ENCODE measurements at places on chromosomes 12 and 14.

DNA sequence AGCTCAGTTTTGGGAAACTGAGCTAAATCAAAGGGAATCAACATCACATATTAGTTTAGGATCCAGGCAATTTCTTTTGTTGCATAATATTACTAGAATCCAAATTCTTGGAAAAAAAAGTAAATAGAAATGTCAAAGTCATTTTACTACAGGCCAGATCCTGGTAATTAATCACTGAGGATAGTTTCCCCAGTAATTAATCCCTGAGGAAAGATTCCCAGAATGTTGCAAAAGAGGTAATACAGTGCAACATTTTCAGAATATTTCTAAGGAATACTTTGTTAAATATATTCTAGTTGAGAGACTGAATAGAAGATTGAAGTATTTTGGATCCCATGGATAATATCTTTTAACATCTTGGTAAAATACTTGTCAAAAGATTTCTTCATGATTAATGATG, 207.0 kb upstream of the GARIN2 start:
- no peak for DNase-seq

DNA sequence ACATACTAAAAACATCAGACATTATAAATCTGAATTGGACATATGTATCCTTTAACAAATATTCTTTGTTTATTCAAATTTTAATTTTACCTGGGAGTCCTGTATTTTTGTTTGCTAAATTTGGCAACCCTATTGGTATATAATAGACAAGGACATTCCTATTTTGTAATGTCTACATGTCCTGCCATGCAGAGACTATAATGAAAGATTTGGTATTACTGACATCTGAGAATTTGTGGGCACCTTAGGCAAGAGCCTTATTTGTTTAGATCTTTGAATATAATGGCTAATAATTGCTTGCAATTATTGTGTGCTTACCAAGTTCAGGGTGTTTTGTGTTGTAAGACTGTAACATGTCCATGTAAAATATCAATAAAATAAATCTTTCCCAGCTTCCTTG, 334.4 kb downstream of the KCNH5 start:
- no peak for DNase-seq

GRCh38 chr14:69841656-69842055, 37.6 kb upstream of the SMOC1 start:
- no peak for DNase-seq

- DNase-seq: no peak
Observed at GRCh38 chr14:72104011-72104613, 171.9 kb downstream of the RGS6 start.

- peak; percentile 16 for DNase-seq
Observed at GRCh38 chr12:116087962-116088361, 189.5 kb downstream of the MED13L start.

DNA sequence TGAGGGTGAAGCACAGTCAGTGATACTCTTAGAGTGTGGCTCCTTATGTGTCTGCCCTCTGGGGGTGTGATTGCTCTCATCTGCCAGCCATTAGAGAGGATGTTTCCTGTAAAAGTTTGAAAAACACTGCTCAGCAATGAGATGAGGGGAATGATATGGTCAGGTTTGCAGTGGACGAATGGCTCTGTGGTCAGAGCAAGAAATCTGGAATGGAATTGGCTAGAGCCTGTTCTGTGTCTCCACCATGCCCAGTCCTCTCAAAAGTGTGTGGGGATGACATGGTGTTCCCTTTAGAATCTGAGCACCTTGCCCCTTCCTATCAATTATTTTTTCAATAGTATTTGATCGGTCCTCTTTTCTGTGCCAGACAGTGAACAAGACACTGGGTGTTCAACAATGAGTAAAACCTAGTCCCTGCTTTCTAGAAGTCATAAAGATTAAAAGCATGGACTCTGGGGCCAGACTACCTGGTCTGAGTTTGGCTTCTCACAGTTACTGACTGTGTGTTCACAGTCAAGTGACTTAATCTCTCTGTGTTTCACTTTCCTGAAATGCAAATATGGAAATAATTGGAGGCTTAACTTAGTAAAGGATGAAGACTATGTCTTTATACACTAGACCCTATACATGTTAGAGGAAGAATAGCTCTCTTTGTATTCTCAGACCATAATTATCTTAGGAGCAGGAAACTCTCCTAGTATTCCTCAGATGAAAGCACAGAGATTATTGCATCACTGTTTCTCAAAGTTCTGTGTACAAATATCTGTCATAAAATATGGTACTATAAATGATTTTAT, 1.6 kb downstream of the ACSS3 start:
- DNase-seq: no peak

- no peak for DNase-seq
Observed at GRCh38 chr14:22112004-22112403, 438.4 kb upstream of the OR4E1 start.

- DNase-seq: no peak
Observed at GRCh38 chr14:37596790-37597472, 1.5 kb downstream of the TTC6 start.

GRCh38 chr14:91606851-91607250, 96.7 kb upstream of the PPP4R3A start:
- DNase-seq: no peak

DNA sequence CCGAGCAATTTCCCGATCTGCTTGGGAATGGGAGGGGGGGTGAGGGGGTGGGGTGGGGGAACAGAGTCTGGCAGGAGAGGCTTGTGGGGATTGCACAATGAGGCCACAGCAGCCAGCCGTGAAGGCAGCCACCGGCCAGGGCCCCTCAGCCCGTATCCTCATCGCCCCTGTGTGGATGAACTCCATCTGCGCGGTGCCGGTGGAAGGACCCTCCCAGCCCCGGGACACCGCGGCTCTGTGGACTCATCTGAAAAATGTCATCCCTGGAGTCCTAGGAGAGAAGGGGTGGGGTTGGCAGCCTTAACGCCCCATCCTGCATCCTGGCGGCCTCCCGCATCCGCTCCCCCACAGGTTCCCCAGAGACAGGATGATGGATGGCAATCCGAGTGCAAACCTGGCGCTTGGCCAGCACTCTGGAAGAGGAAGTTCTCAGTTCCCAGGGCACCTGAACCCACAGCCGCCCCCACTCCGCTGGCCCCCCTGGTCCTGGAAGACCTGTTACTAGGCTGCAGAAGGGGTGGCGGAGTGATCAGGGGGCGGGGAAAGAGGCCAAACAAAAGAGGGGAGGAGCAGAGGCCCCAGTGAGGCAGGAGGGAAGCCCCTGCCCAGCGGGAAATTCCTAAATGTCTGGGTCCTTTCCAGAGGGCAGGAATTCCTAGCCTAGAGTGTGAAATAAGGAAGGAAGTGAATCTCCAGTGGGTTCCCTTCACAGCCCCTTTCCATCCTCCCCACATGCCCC, 1.2 kb upstream of the TNFAIP2 start:
- peak; percentile 94 for DNase-seq

DNA sequence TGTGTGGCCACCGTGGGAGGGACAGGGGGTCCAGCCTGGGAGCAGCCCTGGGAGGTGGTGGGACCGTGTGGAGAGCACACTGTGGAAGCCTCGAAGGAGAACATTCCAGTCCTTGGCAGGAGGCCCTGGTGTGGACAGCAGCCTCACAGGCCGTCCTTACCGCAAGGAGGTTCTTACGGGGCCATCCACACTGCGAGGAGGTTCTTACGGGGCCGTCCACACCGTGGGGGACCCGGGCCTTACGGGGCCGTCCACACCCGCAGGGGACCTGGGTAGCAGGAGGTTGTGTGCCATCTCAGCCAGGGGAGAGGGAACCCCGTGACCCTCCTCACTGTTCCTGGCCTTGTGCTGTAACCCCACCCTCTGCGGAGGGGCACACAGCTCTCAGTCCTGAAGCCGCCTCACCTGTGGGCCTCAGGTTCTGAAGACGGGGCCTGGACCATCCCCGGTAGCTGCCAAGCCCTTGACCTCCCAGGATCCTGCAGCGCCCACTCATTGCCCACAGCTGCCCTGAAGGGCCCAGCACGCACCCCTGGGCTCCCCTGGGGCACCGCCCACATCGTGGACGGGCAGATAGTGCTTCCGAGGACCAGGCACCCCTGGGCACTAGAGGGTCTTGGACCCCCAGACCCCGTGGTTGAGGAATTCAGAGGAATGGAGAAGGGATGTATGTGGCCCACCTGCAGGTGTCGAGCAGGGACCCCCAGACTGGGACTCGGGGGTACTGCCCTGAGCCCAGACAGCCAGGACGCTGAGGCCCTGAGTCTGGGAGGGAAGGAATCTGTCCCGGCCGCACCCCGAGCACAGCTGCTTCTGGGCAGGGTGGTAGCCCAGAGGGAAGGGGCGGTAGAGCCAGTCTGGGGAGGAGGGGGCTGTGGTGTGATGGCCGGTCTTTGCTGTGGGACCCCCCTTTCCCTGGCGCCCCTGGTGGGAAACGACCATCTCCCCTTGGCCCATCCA, 37.3 kb downstream of the LRCOL1 start:
- no peak for DNase-seq

DNA sequence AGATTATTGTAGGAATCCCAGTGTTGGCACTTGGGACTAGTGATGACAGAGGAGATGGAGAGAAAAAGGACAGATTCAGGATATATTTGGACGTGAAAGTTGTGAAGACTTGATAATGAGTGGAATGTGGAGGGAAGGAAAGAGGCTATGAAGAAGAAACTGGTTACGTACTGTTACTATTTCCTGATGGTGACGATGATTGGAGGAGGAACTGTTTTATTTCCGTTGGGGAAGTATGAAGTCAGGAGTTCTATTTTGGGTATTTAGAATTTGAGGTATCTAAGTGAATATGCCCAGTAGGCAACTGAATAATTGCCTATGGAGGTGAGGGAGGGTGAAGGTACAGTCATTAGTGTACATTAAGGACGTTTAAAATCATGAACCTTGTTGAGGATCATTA, 207.2 kb downstream of the TMTC2 start:
- no peak for DNase-seq

DNA sequence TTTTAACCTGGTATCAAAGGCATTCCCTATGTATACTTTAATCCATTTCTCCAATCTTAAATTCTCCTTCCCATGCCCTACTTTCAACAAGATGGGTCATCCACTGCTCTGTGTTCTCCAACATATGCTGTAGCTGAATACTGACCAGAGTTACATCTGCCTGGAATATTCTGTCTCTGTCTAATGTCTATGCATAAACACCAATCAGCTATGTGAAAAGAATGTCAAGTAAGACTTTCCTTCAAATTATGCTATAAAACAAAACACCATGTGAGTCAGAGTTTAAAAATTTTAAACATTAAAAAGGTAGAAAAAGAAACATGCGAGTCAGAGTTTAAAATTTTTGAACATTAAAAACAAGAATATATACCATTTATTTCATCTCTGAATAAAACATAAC, 19.3 kb downstream of the NT5DC3 start:
- no peak for DNase-seq

GRCh38 chr14:53888535-53889386, 67.9 kb downstream of the BMP4 start:
- DNase-seq: no peak

DNA sequence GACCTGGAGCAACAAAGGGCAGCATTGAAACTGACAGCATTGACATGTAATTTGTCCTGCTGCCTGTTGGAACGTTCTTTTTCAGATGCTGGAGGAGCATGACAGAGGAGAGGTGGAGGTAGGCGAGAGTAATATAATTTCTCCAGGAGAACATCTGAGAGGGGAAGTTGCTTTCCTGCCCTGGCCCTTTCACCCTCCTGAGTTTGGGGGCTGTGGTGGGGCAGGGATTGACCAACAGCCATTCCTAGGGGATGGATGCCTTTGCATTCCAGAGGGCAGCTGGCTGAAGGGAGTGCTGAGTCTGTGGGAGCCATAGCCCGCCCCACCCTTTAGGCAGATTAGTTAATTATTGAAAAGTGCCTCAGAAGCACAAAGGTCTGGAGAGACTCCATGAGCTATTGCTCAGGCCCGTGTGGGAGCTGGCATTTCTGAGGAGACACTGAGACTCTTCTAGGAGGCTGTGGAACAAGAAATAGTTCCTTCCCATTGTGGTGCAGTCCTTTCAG, 73.5 kb downstream of the ARF6 start:
- DNase-seq: peak; percentile 68

DNA sequence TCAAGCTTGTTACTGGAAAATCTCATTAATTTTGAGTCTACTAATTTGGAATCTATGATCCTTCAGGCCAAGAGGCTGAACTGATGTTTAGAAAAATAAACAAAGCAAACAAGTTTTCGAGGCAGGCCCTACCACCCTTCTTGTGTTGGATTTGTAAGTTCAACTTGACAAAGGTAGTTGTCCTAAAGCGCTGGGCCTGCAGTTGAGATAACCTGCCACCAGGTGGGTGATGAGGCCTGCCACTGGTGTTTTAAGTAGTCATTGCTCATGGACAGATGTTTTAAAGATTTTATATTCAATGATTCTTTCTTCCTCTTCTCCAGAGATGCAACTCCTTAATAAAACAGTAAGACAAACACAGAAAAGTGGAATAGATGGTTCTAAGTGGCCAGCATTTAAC, 19.4 kb downstream of the ACVRL1 start:
- no peak for DNase-seq

DNA sequence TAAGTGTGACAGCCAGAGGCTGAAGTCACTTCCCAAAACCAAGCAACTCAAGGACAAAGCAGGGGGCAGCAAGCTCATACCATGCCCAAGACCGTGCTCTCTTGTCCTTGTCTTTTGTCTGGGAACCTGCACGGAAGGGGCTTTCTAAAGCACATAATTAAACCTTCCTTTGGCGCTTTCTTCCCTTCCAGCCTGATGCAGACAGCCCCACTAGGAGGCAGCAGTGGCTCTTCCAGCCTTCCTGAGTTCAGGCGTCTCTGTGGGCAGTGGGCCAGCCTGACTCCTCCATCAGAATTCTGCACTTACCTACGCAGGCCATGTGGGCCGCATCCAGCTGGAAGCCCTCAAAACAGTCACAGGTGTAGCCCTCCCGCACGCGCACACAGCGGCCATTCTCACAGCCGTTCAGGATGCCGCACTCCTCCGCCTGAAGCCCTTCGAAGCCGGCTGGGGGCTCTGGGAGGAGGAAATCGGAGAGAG, 7.6 kb downstream of the ISCA2 start:
- peak; percentile 89 for DNase-seq

DNA sequence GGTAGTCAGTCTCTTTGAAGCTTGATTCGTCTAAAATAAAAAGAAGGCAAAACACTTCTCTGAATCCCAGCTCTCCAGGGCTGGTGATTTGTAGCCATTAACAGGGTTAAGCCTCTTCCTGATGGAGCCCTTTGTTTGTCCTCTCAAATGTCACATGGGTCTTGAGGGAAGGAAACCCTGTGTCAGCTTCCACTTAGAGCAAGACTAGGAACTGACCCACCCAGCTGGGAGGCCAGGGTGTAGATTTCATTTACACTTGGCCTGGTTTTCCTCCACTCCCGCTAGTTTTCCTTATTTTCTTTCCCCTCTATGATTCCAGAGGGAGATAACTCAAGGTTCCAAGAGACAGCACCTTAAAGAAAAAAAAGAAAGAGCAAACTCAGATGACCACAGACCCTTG, 230.5 kb upstream of the EGLN3 start:
- peak; percentile 47 for DNase-seq
